ENCODE measurements at places on chromosomes 2 and 18. TPM values are rescaled to one million over a fixed set of nuclear protein-coding genes. Genes with fewer than 3 reads are reported as not detected.

GRCh38 chr2:113218283-113219091 lies 44.7 kb downstream of the PSD4 start:
- no peaks in the 10 kb centered on the region for H3K27me3 ChIP-seq
- H3K36me3 ChIP-seq = no peaks in the 10 kb centered on the region
- no peak overlapping the region for H3K27ac ChIP-seq
- peaks cover 15% of the 10 kb centered on the region for H3K4me1 ChIP-seq

GRCh38 chr18:43279015-43279744 lies 1.9 kb upstream of the SYT4 start:
- H3K36me3 ChIP-seq = no peaks in the 10 kb centered on the region
- no peak overlapping the region for H3K27ac ChIP-seq
- DNase-seq = no peak
- peaks cover 8% of the 10 kb centered on the region for H3K27me3 ChIP-seq
- H3K4me3 ChIP-seq = no peak overlapping the region
- H3K4me1 ChIP-seq = no peaks in the 10 kb centered on the region

DNA sequence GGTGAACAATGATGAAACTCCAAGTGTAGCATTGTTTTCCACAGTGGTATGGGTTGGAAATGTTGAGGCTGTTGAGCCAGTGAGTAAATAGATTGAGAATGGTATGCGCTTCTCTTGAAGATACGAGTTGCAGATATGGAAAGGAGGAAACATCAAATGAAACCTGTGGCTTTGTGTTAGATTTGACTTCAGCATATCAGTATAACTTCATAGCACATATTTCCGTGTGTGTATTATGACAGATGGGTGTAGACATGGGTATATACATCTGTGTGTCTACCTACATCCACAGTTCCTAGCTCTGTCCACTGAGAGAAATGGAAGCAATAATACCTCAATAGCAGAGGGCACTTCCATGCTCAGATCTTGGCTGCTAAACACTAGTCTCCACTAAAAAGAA lies 8.0 kb downstream of the SNED1 start:
- no peak overlapping the region for H3K4me3 ChIP-seq
- H3K36me3 ChIP-seq = peaks cover 3% of the 10 kb centered on the region
- no peaks in the 10 kb centered on the region for H3K27me3 ChIP-seq
- H3K4me1 ChIP-seq = peaks cover 25% of the 10 kb centered on the region

GRCh38 chr2:119327431-119327830 lies 39.2 kb downstream of the C2orf76 start:
- no peaks in the 10 kb centered on the region for H3K27me3 ChIP-seq
- H3K4me3 ChIP-seq = no peak overlapping the region
- H3K4me1 ChIP-seq = no peaks in the 10 kb centered on the region
- no peak overlapping the region for H3K27ac ChIP-seq

DNA sequence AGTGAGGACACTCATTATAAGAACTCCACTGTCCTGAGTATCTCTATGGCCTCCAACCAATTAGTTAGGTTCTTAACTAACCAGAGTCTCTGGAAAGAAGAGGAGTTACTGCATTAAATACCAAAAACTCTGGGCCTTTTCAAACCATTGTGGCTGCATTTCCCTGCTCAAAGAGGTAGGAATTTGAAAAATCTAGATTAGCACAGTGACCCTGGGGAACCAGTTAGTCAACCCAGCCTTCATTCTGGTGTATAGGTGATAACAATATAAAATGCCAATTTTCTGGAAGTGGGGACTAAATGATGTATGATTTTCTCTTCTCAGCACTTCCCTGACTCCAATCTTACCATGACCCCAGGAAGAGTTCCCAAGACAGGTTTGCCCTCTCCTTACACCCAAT lies 287.8 kb upstream of the SETBP1 start:
- H3K27me3 ChIP-seq = no peaks in the 10 kb centered on the region
- no peak overlapping the region for H3K27ac ChIP-seq
- no peaks in the 10 kb centered on the region for H3K4me1 ChIP-seq
- no peaks in the 10 kb centered on the region for H3K36me3 ChIP-seq
- H3K4me3 ChIP-seq = no peak overlapping the region

- peaks cover 18% of the 10 kb centered on the region for H3K36me3 ChIP-seq
- H3K4me1 ChIP-seq = peaks cover 12% of the 10 kb centered on the region
- H3K27ac ChIP-seq = no peak overlapping the region
- no peaks in the 10 kb centered on the region for H3K27me3 ChIP-seq
- H3K4me3 ChIP-seq = no peak overlapping the region
Observed at GRCh38 chr2:98588880-98589431, 19.4 kb downstream of the COA5 start.

- peaks cover 12% of the 10 kb centered on the region for H3K27me3 ChIP-seq
- H3K27ac ChIP-seq = no peak overlapping the region
- peaks cover 4% of the 10 kb centered on the region for H3K4me1 ChIP-seq
- DNase-seq = no peak
- no peak overlapping the region for H3K4me3 ChIP-seq
Observed at GRCh38 chr18:50079571-50080295, 115.2 kb downstream of the MYO5B start.

- no peak overlapping the region for H3K4me3 ChIP-seq
- DNase-seq = no peak
- H3K4me1 ChIP-seq = peaks cover 2% of the 10 kb centered on the region
Observed at GRCh38 chr2:238095143-238095542, 5.0 kb upstream of the ESPNL start.

GRCh38 chr2:216956820-216957493 lies 97.1 kb upstream of the TNP1 start:
- H3K4me1 ChIP-seq = no peaks in the 10 kb centered on the region
- H3K27ac ChIP-seq = no peak overlapping the region
- peaks cover 3% of the 10 kb centered on the region for H3K27me3 ChIP-seq
- no peak for DNase-seq
- H3K36me3 ChIP-seq = no peaks in the 10 kb centered on the region
- H3K4me3 ChIP-seq = no peak overlapping the region

- no peaks in the 10 kb centered on the region for H3K36me3 ChIP-seq
- H3K27me3 ChIP-seq = no peaks in the 10 kb centered on the region
- H3K27ac ChIP-seq = no peak overlapping the region
Observed at GRCh38 chr2:112160283-112161250, 22.4 kb downstream of the FBLN7 start.

DNA sequence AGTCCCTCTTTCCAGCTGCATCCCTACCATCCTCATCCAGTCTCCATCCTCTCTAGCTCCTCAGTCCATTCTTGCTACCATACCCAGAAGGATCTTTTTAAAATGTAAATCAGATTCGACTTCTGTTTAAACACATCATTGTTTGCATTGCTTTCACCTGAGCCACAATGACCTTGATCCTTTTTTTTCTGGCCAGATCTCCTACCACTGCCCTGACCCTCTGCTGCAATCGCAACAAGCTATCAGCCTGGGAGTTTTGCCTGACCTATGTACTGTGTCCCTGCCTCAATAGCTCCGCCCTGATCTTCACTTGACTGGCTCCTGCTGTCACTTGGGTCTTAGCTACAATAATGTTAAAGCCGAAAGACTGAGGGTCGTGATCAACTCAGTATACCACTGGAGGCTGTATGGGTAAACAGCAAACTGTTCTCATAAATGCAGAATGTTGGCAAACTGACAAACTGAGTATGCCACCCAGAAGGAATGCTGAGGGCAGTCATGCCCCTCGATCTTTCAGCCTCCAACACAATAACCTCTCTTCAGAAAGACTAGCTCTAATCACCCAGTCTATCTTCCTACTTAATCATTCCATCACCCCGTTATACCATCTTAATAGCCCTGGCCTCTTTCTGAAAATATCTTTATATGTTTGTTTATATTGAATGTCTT lies 2.6 kb upstream of the RBM43 start:
- H3K4me3 ChIP-seq = no peak overlapping the region
- peaks cover 12% of the 10 kb centered on the region for H3K4me1 ChIP-seq
- H3K27ac ChIP-seq = no peak overlapping the region

GRCh38 chr2:238851026-238851425 lies 3.1 kb downstream of the TWIST2 start:
- no peak overlapping the region for H3K4me3 ChIP-seq
- no peak overlapping the region for H3K27ac ChIP-seq
- no peaks in the 10 kb centered on the region for H3K36me3 ChIP-seq
- no peak for DNase-seq

- peak; percentile 21 for DNase-seq
- H3K27ac ChIP-seq = no peak overlapping the region
- no peak overlapping the region for H3K4me3 ChIP-seq
- H3K27me3 ChIP-seq = peaks cover 33% of the 10 kb centered on the region
- H3K36me3 ChIP-seq = no peaks in the 10 kb centered on the region
Observed at GRCh38 chr2:144454466-144455287, 65.2 kb downstream of the ZEB2 start.

DNA sequence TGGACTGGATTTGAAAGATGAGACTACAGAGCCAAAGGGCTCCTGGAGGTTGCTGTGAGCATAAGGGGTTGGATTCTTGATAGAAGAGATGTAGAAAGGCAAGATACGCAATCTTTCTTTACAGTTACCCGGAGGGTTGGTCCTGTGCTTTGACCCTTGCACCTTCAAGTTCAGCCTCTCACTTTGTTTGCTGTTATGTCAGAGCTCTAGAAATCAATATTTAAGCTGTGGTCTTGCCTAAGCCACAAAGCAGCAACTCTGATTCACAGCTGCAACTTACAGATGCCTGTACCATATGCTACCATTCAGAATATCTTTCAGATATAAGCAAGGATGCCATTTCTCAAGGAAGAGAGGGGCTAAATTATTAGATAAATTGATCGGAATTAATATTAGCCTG lies 943.1 kb upstream of the LRRTM1 start:
- no peak overlapping the region for H3K4me3 ChIP-seq
- no peaks in the 10 kb centered on the region for H3K4me1 ChIP-seq
- H3K36me3 ChIP-seq = no peaks in the 10 kb centered on the region
- no peak overlapping the region for H3K27ac ChIP-seq
- no peak for DNase-seq

GRCh38 chr18:48325115-48325665 lies 84.0 kb downstream of the ZBTB7C start:
- H3K4me1 ChIP-seq = peaks cover under 1% of the 10 kb centered on the region
- no peak for DNase-seq
- H3K27me3 ChIP-seq = peaks cover 5% of the 10 kb centered on the region
- no peak overlapping the region for H3K4me3 ChIP-seq
- no peaks in the 10 kb centered on the region for H3K36me3 ChIP-seq
- H3K27ac ChIP-seq = no peak overlapping the region

- peaks cover 62% of the 10 kb centered on the region for H3K36me3 ChIP-seq
- peaks cover 2% of the 10 kb centered on the region for H3K4me1 ChIP-seq
- no peak overlapping the region for H3K4me3 ChIP-seq
- H3K27ac ChIP-seq = no peak overlapping the region
- no peak for DNase-seq
- no peaks in the 10 kb centered on the region for H3K27me3 ChIP-seq
Observed at GRCh38 chr2:143649226-143649740, 520.1 kb downstream of the ARHGAP15 start.

GRCh38 chr2:74582184-74582583 lies 27.7 kb downstream of the DOK1 start:
- no peak for DNase-seq
- H3K4me1 ChIP-seq = peaks cover 36% of the 10 kb centered on the region
- H3K4me3 ChIP-seq = no peak overlapping the region
- peaks cover 2% of the 10 kb centered on the region for H3K27me3 ChIP-seq
- no peak overlapping the region for H3K27ac ChIP-seq

- H3K4me3 ChIP-seq = no peak overlapping the region
- no peak for DNase-seq
- peaks cover 58% of the 10 kb centered on the region for H3K36me3 ChIP-seq
- no peaks in the 10 kb centered on the region for H3K27me3 ChIP-seq
- H3K4me1 ChIP-seq = no peaks in the 10 kb centered on the region
- no peak overlapping the region for H3K27ac ChIP-seq
Observed at GRCh38 chr2:182763311-182763912, 47.4 kb downstream of the DNAJC10 start.

- no peak for DNase-seq
- H3K4me3 ChIP-seq = no peak overlapping the region
- no peak overlapping the region for H3K27ac ChIP-seq
Observed at GRCh38 chr18:45245091-45245511, 370.2 kb upstream of the SLC14A2 start.

DNA sequence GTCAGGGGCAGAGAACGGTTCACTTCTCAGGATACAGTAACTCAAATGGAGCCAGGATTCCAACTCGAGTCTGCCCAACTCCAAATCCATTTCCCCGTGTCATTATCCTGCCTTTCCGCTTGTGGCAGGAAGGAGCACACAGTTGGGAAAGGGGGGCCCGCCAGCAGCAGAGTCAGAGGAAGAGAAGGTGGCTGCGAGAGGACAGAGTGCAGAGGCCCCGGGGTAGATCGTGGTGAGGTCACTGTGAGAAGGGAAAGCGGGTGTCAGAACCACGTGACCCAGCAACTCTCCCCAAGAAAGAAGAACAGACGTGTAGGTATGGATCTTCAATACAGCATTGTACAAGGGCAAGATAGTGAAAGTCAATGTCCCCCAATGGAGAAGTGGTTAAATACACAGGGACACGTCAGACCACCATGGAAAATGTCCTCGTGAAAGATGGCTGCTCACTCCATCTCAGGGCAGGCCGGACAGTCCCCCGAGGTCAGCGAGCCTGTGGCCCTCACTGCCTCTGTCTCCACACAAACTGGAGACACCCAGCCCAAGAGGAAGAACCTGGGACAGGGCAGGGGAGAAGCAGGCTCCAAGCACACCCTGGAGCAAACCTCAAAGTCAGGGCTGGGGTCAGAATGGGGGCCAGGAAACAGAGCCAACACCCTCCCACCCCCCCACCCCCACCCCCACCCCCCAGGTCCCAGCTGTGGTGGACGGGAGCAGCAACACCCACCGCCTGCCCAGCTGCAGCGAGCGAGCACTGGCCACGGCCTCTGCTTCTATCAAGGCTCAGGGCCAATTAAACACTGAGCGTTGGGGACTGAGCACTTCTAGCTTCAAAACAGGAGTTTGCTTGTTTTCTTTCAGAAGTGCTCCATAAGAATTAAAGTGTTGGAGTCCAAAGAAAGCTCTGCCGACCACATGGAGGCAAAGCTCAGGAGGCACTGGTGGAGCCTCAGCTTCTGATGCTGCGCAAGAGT lies 92.7 kb downstream of the EIPR1 start:
- H3K27ac ChIP-seq = no peak overlapping the region
- no peaks in the 10 kb centered on the region for H3K27me3 ChIP-seq
- peaks cover 13% of the 10 kb centered on the region for H3K36me3 ChIP-seq
- DNase-seq = no peak
- no peak overlapping the region for H3K4me3 ChIP-seq

GRCh38 chr2:85579266-85579935 lies 2.0 kb downstream of the VAMP8 start:
- H3K36me3 ChIP-seq = peaks cover 10% of the 10 kb centered on the region
- H3K4me1 ChIP-seq = peaks cover 38% of the 10 kb centered on the region
- H3K4me3 ChIP-seq = peak overlapping the region; percentile 90
- peak overlapping the region; percentile 87 for H3K27ac ChIP-seq
- H3K27me3 ChIP-seq = no peaks in the 10 kb centered on the region
- no peak for DNase-seq

- H3K4me1 ChIP-seq = peaks cover 8% of the 10 kb centered on the region
- H3K27ac ChIP-seq = no peak overlapping the region
- DNase-seq = no peak
- no peaks in the 10 kb centered on the region for H3K27me3 ChIP-seq
- H3K36me3 ChIP-seq = no peaks in the 10 kb centered on the region
Observed at GRCh38 chr2:231362555-231363184, 32.8 kb upstream of the B3GNT7 start.

RHBDD1 gene
- 42.6 TPM for total RNA-seq

SERPINB3 gene
- total RNA-seq = not detected

TNFRSF11A gene
- total RNA-seq = 3.1 TPM

TTR gene
- not detected for total RNA-seq

NDC80 gene
- total RNA-seq = 108 TPM

PJVK gene
- 2.0 TPM for total RNA-seq

LHCGR gene
- total RNA-seq = not detected

MTERF4 gene
- total RNA-seq = 35.0 TPM

SP5 gene
- not detected for total RNA-seq

CFC1 gene
- total RNA-seq = not detected

ACVR1C gene
- total RNA-seq = 3.5 TPM

CXCR1 gene
- not detected for total RNA-seq

MC5R gene
- total RNA-seq = not detected

TUBA3E gene
- total RNA-seq = not detected

IHH gene
- total RNA-seq = not detected
